Cortex of kidney (tissue), 1 donor: ENCODE measurements at places on chromosomes 12 and 14.

GRCh38 chr12:123713398-123713797 is 1.2 kb downstream of the ATP6V0A2 start:
- DNase-seq, result no peak

DNA sequence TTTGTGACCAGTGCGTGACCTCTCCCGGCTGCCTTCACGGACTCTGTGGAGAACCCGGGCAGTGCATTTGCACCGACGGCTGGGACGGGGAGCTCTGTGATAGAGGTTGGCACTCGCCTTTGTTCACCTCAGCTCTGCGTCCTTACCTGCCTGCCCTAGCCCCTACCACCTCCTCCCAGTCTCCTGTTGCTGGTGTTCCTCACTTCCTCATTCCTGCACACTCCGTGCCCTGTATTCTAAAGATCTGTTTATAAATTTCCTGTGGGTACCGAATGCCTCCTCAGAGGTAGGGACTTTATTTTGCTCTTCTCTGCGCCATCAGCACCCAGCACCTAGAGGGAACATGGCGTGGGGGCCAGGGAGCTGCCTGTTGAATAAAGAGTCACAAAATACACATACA is 2.3 kb downstream of the DLK1 start:
- DNase-seq, result no peak

GRCh38 chr12:131074221-131075083 is 120.7 kb downstream of the ADGRD1 start:
- no peak for DNase-seq

- no peak for DNase-seq
Observed at GRCh38 chr14:24418492-24418873, 11.0 kb downstream of the CBLN3 start.

GRCh38 chr12:12265035-12265434 is 1.8 kb downstream of the LRP6 start:
- DNase-seq, result no peak

DNA sequence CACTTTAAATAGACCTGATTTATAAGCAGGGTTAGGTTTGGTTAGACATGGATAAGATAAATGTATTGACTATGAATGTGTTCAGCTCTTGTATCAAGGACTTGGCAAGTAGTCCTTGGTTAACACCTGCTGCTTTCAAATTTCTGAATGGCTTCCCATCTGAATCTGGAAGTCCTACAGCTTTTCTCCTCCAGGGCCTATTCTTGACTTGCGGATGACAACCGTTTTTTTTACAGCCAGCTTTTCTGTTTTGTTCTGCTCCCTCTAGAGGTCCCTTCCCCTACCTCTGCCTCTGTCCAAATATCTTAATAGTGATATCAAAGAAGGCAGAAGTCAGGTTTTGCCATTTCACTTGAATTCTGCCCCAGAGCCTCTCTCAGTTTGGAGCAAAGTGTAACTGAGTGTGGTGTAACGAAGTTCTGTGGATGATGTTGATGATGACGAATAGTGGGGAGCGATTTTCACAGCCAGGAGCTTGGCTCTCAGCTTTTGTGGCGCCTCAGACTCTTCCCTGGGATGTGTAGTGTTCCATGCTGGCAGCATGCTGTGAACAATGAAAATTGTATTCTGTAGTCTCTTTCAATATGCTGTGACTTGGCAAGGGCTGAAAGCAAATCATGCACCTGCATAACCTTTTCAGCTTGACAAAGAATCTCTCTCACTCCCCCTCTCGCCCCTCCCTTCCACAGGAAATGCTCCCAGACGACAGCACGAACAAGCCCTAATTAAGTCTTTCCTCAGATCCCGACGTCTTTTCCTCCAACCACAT is 5.0 kb upstream of the SLC4A8 start:
- DNase-seq, result no peak

- DNase-seq, result no peak
Observed at GRCh38 chr14:61950340-61950739, 188.1 kb downstream of the SNAPC1 start.

GRCh38 chr14:106738075-106738474 is 1211.7 kb downstream of the TMEM121 start:
- DNase-seq, result no peak

- DNase-seq, result no peak
Observed at GRCh38 chr14:32576088-32576795, 247.1 kb downstream of the AKAP6 start.

- DNase-seq, result no peak
Observed at GRCh38 chr14:81868172-81868571, 334.5 kb upstream of the SEL1L start.

- no peak for DNase-seq
Observed at GRCh38 chr12:82959821-82960220, 273.1 kb downstream of the TMTC2 start.

DNA sequence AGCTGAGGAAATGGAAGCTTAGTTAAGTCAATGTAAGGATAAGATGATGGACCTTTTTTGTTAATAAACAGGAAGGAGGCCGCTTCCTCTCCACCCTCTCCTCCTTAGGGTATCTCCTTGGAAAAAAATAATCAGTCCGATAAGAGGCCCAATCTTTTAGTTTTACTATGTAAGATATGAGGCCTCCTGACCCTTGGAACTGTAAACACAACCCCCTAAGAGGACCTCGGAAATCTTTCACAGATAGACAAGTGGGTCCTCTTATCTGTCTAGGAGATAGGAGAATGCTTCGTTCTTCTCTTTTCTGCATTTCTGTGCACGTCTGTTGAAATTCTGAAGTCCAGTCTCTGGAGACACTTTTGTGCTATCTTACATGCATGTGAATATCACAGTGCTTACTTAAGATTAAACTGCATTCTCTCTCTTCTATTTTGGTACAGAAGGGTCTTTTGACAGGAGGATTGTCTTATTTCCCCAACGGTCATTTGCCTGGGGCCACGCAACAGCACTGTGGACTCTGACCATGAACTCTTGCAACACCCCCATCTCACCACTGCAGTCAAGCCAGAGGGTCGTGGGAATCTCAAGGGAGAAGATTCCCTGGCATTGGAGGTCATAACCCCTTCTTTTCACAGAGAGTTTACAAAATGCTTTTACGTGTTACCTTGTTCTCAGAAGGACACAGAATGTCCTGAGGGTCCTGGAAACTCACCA is 313.0 kb upstream of the RTL1 start:
- DNase-seq, result no peak

DNA sequence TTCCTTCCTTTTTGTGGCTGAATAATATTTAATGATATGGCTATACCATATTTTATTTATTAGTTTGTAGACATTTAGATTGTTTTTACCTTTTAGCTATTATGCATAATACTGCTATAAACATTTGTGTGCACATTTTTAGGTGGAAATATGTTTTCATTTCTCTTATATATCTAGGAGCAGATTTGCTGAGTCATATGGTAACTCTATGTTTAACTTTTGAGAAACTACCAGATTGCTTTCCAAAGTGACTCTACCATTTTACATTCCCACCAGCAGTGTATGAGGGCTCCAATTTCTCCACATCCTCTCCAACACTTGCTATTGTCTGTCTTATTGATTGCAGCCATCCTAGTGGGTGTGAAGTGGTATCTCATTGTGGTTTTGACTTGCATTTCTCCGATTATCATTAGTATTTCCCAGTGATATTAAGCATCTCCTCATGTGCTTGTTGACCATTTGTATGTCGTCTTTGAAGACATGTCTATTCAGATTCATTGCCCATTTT is 160.2 kb downstream of the KICS2 start:
- DNase-seq, result no peak

- DNase-seq, result no peak
Observed at GRCh38 chr12:89786177-89786810, 77.7 kb upstream of the ATP2B1 start.
